ENCODE measurements at places on chromosomes 3 and 15.
A peak's percentile ranks its signal among the peaks of the same experiment; 100 is the strongest.

- no peak for DNase-seq
Measured at GRCh38 chr3:142174559-142174958, 25.2 kb upstream of the TFDP2 start.

- DNase-seq = no peak
Measured at GRCh38 chr3:29145360-29145759, 135.5 kb upstream of the RBMS3 start.

DNA sequence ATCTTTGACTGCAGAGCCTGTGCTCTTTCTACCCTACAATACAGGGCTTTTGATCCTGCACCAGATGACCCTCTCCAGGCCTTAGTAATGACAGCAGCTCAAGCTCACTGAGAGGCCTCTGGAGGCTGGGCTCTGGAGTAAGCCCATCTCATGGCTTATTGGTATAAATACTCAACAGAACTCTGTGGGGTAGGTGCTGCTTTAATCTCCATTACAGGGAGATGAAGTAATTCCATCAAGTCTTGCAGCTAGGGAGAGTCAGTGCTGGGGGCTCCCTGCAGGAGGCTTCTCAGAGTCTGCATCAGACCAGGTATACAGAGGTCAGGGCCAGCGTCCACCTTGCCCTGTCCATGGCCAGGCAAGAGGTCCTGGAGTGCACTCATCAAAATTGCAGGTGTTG is 89.2 kb upstream of the SLC6A11 start:
- no peak for DNase-seq

- DNase-seq = no peak
Measured at GRCh38 chr3:153897842-153898241, 223.3 kb upstream of the ARHGEF26 start.

GRCh38 chr3:112908252-112908651 is 61.6 kb upstream of the CD200R1L start:
- DNase-seq = no peak

GRCh38 chr3:195847055-195847950 is 35.6 kb upstream of the MUC4 start:
- DNase-seq = peak; percentile 71

GRCh38 chr15:81302701-81303109 is 21.2 kb downstream of the STARD5 start:
- no peak for DNase-seq

DNA sequence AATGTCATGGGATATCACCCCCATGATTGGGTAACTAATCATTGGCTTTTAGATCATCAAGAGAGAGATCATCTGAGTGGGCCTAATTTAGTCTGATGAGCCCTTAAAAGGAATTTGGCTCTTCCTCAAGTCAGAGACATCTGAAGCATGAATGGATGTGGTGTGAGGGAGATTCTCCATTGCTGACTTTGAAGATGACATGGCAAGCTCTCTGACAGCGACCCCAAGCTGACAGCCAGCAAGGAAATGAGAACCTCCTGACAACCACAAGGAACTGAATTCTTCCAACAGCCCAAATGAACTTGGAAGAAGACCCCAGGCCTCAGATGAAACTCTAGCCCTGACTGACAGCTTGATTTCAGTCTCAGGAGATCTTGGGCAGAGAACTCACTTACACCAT is 108.4 kb upstream of the SPATA12 start:
- DNase-seq = no peak

GRCh38 chr3:20080956-20081554 is 40.8 kb downstream of the KAT2B start:
- DNase-seq = no peak

GRCh38 chr15:90851940-90852339 is 16.4 kb upstream of the FURIN start:
- DNase-seq = no peak

- DNase-seq = peak; percentile 71
Measured at GRCh38 chr3:196639483-196640296, at the start of gene NRROS. NRROS (plus strand) TSS chr3:196639694; CDS start chr3:196654540, 14,846 bp downstream.

DNA sequence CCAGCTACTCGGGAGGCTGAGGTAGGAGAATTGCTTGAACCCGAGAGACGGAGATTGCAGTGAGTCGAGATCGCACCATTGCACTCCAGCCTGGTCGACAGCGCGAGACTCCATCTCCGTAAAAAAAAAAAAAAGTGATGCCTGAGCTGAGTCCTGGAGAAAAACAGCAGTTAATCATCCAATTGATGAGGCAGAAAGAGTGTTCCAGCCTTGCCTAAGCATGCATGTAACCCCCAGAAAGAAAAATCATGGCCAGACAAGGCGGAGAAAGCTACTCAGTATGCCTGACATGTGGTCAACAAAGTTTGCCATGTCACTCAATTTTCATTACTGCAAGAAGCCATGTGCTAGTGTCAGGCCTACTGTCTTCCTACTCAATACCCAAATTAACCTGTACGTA is 593.1 kb upstream of the MDFIC2 start:
- DNase-seq = no peak

GRCh38 chr3:55144015-55144673 is 216.3 kb upstream of the LRTM1 start:
- no peak for DNase-seq

DNA sequence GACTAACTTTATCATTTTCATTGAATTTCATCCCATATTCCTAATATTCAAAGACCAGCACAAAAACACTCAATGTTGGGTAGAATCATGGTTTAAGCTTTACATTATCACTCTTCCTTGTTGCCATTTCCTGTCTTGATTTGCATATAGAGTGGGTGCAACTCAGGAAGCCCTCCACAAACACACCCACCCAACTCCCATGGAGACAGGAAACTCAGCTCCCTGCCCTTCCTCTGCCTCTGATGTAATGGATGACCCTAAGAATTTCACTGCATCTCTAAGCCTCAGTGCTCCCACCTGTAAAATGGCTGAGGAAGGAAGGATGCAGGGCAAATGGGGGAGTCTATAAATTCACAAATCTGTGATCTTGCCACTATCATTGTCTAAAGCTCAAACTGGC is 98.1 kb upstream of the BFSP2 start:
- no peak for DNase-seq

GRCh38 chr15:88302373-88302772 is 45.8 kb upstream of the NTRK3 start:
- no peak for DNase-seq

DNA sequence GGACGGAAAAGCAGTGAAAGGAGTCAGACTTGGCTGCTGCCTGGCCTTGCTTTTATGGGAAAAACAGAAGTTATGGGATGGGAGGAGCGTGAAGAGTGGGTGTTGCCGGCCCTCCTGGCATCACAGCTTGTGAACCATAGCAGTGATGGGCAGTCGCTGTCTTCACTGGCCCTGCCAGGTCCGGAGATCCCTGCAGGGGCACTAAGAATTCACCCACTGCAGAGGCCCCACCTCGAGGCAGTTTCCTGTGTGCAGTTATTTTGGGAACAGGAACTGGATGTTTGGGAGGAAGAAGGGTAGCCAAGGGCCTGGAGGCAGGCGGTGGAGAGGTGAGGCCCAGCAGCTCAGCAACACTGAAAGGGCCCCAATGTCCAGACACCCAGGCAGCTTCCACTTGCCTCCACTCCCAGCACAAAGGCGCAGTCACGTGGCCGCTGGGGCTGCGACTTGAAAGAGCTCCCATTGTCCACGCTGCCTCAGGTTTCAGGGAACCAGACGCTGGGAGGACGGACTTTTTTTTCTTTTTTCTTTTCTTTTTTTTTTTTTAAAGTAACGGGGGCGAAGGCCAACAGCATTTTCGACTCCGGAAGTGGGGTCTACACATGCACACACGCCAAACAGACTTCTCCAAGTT is 255.6 kb downstream of the ZNF621 start:
- DNase-seq = peak; percentile 54

DNA sequence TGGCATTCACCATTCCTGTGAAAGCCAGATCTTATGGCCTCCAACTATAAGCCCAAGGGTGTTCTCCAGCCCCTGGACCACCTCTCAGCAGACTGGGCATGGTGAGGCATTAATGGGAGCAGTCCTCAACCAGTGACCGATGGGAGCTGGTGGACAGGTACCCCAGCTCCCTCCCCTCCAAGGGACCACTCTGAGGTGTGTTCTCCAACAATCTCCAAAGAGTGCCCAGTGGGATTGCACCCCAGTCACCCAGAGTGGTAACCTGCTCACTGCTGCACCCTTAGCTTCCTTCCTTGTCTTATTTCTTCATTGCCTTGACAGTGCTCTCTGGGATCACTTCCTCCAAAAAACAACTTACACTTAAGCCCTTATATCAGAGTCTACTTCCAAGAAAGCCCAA is 8.2 kb upstream of the ITGA11 start:
- no peak for DNase-seq

DNA sequence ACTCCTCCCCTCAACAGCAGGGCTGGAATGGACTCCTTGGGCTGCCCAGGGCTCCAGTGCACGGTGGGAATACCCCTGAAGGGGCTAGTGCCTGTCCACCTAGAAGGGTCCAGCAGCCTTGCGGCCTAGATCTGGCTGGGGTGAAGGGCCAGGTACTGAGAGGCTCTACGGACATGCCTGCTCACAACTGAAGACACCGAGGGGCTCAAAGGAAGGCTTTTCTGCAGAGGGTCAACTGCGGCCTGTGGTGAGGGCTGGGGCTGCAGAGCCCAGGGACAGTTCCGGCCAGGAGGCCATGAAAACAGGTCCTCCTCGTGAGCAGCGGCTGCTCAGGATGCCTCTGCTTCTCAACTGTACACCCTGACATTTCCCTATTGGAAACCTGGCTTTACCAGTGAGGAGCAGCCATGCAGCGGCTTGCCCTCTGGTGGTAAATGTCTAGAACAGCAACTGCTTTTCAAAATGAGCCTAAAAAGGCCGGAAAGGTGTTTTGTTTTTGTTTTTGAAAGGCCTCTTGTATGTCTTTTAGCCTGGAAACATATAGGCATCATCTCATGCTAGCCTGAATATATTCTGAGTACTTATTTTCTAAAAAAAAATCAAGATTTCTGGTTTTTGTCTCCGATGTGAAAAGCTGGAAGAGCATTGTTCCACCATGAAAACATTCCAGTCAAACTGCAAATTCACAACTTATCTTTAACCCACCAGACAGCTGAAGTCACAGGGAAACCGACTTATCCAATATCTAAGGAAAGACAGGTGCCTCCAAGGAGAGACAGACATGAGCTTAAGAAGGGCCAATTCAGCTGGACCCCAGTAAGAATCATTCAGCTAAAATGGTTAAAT is 163.4 kb downstream of the KLF13 start:
- DNase-seq = peak; percentile 59

GRCh38 chr3:65669163-65669875 is 369.4 kb downstream of the MAGI1 start:
- DNase-seq = no peak

DNA sequence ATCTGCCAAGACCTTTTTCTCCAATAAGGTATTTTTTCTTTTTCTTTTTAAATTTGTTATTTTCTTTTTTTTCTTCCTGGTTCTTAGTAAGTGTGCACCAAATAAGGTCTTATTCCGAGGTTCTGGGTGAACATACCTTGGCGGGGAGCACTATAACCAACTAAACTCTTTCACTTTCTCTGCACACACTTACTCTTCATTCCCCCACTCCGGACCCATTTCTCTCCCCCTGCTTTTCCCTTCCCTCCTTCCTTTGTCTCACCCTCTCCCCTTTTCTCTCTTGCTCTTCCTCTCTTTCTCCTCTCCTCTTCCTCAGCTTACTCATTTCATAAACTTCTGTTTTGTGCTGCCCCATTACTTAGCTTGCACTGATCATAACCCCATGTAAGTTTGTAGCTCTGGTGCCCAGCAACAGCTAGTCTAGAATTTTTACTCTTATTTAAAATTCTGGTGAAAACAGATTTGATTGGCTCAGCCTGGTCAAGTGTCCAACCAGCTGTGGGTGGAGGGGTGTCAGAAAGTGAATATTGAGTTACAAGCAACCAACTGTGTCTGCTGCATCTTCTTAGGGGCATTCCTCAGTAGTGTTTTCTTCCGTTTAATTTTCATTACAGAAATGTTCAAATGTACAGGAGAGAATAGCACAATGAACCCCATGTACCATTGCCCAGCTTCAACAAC is 297.5 kb downstream of the SHQ1 start:
- no peak for DNase-seq

- DNase-seq = peak; percentile 71
Measured at GRCh38 chr15:82108489-82109078, 62.8 kb upstream of the MEX3B start.

DNA sequence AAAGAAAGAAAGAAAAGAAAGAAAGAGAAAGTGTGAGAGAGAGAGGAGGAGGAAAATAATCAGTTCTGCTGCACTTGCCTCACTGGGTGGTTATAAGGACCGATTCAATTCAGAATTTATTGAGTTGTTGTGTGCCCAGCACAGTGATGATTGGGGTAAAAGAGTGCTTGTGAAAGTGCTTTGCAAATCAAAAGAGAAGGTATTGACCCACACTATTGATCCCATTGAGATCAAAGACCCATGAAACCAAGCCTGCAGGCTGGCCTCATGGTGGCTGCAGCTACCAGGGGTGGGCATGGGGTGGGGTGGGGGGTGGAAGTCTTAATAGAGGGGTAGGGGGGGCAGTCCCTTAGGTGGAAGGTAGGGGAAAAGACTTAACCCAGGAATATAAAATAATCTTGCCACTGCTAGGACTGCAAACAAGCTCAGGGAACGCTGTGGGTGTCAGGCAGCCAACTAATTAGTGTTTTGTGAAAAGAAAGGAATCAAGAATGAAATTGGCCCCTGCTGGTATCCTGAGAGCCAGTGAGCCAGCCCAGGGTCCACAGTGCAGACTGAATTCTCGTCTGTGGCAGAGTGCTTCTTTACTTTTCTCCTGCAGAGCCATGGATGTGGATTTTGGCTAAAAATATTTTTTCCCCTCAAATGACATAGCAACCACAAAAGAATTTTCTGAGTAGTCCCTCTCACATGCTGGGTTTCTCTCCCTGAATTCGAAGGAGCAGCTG is 34.2 kb downstream of the CLEC3B start:
- no peak for DNase-seq

GRCh38 chr3:31955581-31955980 is 25.5 kb downstream of the OSBPL10 start:
- DNase-seq = no peak

DNA sequence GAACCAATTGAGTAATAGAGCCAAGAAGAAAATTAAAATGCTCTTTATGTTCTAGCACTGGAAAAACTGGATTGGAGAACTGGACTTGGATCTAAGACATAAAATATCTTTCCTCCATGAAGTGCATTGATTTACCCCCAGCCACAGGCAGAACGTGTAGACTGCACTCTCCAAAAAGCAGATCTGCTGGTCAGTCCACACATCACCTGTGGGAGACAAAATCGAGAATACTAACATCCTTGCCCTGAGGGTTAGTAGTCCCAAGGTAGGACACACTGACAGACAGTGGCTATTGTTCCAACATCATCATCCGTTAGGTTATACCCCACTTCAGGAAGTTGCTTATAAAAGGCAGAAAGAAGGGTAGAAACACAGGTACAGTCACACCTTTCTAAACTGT is 257.1 kb upstream of the STT3B start:
- DNase-seq = no peak

GRCh38 chr3:65714134-65714533 is 324.6 kb downstream of the MAGI1 start:
- DNase-seq = peak; percentile 9

GRCh38 chr3:48636149-48636655 is 941 bp upstream of the SLC26A6 start:
- DNase-seq = no peak

DNA sequence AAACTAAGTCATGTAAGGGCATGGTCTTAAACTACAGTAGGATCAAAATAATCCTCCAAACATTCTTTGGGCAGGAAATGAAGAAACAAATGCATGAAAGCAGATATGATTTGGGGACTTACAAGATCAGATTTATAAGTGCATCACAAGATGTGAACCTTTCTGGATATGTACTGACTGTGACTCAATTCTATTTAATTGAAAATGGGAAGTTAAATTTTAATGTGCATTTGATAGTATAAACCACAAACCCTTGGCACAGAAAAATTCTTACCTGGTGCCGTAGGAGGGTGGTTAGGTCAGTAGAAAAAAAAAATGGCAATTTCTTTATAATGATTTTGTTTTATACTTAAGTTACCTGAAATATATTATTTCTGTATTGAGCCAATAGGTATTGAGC is 262.5 kb upstream of the TGFBR2 start:
- no peak for DNase-seq
